ENCODE measurements at places on chromosomes 5 and 9.

- no peak for DNase-seq
Measured at GRCh38 chr5:72179816-72180440, 72.7 kb downstream of the MAP1B start.

DNA sequence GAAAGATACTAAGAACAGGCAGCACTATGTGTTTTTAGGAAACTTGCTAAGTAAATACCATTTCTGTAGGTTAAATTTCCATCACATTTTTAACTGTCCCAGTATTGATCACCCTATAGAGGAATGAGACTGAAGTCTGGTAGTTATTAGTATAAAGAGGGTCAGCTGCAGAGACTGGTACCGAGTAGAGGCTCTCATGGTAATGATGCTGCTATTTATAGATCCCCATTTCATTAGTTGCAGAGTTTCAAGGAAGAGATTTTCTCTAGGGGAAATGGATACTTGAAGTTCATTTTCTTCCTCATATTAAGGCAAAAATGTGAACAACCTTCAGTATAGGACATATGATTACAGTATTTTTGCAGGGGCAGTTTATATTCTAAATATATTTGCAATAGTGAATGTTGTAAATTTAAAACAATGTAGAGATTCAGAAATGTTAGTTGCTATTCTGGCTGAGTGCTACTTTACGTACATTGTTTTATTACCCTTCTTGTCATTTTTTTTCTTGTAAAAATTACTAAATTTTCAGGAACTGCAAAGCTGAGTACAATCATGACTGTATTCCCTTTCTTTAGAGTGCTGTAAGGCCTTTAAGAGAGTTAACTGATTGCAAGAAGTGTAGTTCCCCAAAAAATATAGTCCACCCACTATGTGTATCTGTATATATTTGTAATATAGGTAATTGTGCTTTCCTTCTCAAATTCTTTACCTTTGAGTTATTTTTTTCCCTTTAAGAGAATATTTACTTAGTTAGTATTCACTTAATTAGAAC, 14.7 kb downstream of the PBX3 start:
- DNase-seq: no peak

GRCh38 chr9:122088880-122089706, 4.0 kb downstream of the TTLL11 start:
- DNase-seq: no peak

DNA sequence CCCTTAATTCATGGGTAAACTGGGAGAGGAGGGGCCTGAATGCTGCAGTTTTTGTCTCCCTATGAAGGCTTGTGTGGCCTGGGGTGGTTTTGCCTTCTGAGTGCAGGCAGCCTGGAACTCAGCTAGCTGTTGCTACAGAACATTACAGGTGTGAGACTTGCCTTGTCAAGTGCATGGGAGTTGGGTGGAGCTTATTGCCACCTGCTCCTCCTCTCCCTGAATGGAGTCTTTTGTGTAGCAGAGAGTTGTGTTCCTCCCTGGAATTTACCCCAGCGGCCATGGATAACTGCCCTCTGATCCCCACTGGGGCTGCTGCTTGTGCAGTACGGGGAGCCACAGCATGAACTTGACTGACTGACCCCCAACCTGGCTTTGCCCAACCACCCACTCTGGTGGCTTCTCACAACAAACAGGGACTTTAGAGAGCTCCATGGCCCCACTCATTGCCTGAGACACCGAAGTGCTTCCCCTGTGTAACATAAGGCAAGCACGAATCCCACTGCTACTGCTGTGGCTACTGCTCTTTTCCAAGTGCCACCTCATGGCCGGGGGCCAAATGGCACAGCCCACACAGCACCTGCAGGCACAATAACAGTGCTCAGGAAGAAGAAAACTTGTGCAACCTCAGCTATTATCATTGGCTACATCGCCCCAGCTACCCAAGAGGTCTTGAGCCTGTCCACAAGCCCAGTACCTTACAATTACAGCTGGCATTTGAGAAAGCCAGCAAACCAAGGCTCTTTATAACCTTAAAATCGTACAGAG, 942.9 kb downstream of the CDH18 start:
- DNase-seq: no peak

- no peak for DNase-seq
Measured at GRCh38 chr5:98425640-98426039, 347.8 kb upstream of the RGMB start.

- DNase-seq: no peak
Measured at GRCh38 chr5:157213527-157214243, 33.0 kb downstream of the ITK start.

DNA sequence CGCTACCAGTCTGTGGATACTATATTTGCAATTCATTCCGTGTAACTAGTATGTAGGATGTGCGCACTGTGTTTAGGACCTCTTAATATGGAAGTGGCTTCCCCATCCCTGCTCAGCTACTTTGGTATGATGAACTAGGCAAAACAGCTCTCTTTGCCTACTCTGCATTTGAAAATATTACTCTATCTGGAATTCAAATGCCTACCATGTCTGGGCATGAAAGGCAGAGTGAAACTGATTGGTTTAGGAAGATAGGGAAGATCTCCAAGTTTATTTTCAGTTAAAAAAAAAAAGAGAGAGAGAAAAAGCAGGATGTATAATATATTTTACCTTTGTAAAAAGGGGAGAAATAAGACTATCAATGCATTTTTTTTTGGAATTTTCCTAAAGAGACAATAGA, 74.1 kb upstream of the ELL2 start:
- no peak for DNase-seq

- DNase-seq: no peak
Measured at GRCh38 chr9:136204838-136205706, at the start of gene LHX3. TSS of gene LHX3 (minus strand) at chr9:136205128. CDS start at chr9:136205012, 116 bp downstream.

DNA sequence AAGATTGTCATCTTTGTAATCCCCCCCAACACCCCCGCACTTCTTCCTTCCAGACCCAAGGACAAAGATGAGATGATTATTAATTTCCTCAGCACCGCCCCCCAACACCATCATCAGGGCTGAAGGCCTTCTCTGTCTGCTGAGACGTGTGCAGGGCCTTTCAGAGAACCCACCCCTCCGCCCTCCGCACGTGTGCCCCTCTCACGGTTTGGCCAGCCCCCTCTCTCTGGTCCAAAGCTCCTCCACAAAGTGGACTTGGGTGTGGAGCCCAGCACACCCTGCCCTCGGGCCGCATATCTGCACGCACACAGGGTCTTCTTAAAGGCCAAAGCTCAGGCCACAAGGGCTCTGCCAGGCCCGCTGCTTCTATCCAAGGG, 32.0 kb downstream of the PAX5 start:
- DNase-seq: no peak

DNA sequence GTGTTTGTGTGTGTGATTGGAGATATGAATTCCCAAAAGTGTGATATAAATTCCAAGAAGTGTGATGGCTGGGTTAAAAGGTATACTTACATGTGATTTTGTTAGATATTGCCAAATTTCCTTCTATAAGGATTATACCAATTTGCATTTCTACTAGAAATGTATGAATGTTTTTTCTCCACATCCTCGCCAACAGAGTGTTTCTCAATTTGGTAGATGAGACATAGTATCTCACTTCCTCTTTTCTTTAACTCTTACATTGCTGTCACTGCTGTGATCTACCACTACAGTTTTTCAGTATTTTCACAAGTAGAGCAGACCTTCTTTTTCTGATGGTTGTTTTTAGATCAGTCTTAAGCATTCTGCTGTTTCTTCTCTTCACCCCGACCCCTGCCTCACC, 111.3 kb downstream of the FER start:
- DNase-seq: no peak

GRCh38 chr5:10775646-10776045, 14.6 kb upstream of the DAP start:
- DNase-seq: no peak

- no peak for DNase-seq
Measured at GRCh38 chr9:14132775-14133174, 181.2 kb downstream of the NFIB start.

DNA sequence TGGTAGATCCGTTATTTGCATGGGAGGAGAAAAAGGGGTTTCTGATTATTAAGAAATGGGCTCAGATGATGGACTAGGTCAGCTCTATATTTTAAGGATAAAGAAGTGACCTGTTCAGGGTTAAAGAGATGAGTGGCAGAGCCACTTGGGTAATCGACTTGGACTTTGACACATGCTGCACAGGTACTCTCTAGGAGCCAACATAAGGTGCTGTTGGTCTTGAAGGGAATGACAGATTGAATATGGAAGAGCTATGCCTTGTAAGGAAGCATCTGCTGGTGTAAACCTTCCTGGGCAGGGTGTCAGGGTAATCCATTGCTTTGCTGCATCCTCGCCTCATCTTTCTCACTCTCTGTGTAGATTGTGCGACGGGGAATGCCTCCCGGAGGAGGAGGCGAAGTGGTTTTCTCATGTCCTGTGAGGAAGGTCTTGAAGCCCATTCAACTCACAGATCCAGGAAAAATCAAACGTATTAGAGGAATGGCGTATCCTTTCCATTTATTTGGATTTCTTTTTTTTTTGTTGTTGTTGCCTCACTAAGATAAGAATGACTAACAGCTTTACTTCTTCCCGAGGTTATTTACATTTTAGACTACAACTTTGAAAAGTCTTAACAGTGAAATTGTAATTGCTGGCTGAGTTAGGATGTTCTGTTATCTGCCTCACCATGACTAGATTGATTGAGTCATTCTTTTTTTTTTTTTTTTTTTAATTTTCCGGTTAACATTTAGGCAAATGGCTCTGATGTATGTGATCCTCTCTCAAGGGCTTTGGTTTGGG, 41.2 kb downstream of the RCL1 start:
- DNase-seq: no peak

DNA sequence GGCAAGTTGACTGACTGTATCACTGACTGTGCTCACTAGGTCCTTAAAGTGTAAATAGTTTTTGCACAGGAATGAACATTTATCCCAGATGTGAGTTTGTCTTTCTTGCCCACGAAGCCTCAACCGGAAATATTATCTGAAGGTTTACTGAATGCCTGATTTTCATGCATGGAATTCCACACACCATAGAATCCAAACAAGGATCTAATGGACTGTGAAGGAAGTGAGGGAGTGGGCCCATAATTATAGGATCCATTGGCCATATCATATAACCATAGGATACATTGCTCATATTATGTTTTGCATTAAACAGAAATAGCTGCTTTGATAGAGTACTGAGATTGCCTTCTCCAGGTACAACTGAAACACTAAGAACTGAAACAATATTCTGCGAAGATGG, 1057.2 kb upstream of the EDIL3 start:
- no peak for DNase-seq

GRCh38 chr5:66789434-66789833, 193.2 kb downstream of the MAST4 start:
- DNase-seq: no peak

DNA sequence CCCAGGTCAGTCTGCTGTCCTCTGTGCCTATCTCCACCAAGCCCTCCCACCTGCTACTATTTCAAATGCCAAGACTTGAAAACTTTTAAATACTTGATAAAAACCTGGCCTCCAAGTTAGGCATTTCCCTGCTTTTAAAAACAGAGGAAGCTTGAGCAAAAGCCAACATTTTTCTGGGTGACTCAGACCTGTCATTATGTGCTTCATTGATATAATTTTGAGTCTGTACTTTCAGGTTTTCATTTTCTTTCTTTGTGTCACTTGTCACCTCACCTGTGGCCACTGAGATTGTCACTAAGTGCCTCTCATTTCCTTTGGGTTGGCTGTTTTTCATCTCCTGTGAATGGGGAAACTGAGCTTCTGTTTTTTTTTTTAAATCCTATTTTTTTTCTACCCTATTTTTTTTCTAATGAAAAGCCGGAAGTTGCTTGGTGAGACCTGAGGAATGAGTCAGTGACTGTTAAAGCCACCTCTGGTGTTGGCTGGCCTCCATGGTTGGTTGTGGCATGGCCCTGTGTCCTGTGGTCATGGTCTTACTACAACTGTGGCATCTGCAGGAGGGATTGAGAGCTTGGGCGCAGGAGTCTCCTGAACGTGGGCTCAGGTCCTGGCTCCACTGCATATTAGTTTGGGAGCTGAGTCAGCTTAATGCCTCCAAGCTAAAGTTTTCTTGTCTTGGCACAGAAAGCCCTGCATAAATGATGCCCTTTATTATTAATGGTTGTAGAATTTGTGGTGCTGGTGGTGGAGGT, 56.7 kb downstream of the ARHGAP26 start:
- no peak for DNase-seq

- no peak for DNase-seq
Measured at GRCh38 chr9:27441741-27442070, 82.4 kb upstream of the IFNK start.

GRCh38 chr5:161414037-161414436, 132.5 kb downstream of the GABRB2 start:
- DNase-seq: no peak

DNA sequence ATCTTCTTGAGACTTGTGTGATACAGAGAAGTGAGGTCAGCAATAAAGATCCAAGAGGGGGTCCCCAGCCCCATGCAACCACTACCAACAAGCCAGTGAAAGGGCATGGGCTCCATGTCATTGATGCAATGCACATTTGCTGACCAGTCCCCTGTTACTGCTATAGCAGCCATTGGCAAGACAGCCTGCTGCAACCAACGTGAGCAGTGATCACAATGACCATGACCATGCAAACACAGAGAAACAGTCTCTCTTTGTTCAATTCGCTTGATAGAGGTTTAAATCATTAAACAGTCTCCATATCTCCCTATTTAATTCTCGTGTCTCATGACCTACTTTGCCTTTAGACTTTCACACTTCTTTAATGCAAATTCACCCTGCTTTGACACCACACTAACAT, 30.0 kb upstream of the FOXB2 start:
- no peak for DNase-seq

- DNase-seq: no peak
Measured at GRCh38 chr5:40678026-40678425, 1.7 kb upstream of the PTGER4 start.

DNA sequence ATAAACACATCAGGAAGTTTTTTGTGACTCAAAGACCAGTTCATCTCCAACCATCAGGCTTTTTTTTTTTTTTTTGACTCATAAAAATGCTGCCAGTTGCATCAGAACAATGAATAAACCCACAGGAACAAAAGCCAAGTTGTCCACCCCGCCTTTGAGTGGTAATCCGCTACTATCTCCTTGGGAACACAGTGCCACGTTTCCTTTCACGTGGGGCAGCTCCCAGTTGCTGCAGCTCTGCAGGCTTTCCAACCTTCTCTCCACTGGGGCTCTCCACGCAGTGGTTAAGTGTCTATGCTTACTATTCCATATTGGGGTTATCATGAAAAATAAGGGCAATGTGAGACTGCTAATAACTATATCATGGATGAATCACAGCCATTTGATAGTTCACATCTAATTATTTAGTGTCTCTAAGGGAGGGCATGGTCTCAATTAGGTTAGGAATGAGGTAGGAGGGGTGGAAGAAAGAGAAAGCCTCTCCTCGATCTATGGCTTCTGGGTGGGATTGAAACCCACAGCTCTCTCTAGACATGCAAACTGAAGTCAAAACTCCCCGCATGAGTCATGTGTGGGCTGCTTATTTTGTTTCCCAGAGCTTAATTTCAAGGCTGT, 55.8 kb upstream of the ACTBL2 start:
- DNase-seq: no peak

GRCh38 chr5:124606543-124606942, 139.9 kb downstream of the ZNF608 start:
- no peak for DNase-seq

GRCh38 chr5:64665243-64665642, 25.1 kb upstream of the SHISAL2B start:
- DNase-seq: no peak

GRCh38 chr5:61435368-61435767, 103.3 kb downstream of the ZSWIM6 start:
- no peak for DNase-seq

GRCh38 chr9:38263532-38263931, 129.0 kb upstream of the ALDH1B1 start:
- no peak for DNase-seq

GRCh38 chr5:181215997-181216989, 6.8 kb upstream of the TRIM41 start:
- DNase-seq: no peak

GRCh38 chr5:178547052-178547666, 43.0 kb downstream of the COL23A1 start:
- no peak for DNase-seq

All from heart right ventricle (tissue), 16 donors.